DMS53 (cell line): ENCODE measurements at places on chromosomes 2 and 18.

DNA sequence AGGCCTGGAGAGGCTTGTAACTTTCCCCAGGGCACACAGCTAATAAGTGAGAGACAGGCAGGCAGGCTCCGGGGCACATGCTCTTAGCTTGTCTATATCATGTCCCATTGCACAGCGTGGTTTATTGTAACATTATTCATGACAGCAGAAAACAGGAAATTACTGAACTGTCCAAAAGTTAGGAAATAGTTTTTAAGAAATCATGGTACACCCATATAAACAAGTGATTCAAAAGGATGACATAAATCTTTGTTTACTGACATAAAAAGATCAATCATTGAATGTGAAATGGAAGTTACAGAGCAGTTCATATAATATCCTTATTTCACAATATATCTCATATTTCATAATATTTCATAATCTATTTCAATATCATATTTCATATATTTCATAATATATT is 34.3 kb upstream of the TXNDC2 start:
- DNase-seq, result no peak

- DNase-seq, result no peak
These were observed 43.8 kb upstream of the LTBP1 start for GRCh38 chr2:32902986-32903385.

- DNase-seq, result no peak
These were observed 150.5 kb downstream of the SEPTIN10 start for GRCh38 chr2:109463236-109463635.

GRCh38 chr2:143730953-143731260 is 601.7 kb downstream of the ARHGAP15 start:
- no peak for DNase-seq

GRCh38 chr2:148829618-148830017 is 45.4 kb upstream of the KIF5C start:
- peak; percentile 3 for DNase-seq

- DNase-seq, result peak; percentile 23
These were observed 44.3 kb downstream of the TMEM17 start for GRCh38 chr2:62461707-62462106.

DNA sequence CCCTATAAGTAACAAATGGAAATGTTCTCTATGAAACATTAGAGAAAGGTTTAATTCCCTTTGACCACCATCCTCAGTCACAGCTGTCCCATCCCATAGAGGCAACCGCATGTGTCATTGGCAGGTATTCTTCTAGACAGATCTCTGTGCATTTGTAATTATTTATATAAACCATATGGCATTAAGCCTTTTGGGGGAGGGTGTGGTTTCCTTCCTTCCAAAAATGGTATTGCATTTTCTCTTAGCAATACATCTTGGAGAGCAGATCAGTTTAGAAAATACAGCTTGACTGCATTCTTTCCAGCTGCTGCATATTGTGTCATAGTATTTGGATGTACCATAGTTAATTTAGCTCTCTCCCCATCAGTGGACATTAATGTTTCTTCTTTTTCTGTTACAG is 57.7 kb downstream of the LCLAT1 start:
- no peak for DNase-seq

DNA sequence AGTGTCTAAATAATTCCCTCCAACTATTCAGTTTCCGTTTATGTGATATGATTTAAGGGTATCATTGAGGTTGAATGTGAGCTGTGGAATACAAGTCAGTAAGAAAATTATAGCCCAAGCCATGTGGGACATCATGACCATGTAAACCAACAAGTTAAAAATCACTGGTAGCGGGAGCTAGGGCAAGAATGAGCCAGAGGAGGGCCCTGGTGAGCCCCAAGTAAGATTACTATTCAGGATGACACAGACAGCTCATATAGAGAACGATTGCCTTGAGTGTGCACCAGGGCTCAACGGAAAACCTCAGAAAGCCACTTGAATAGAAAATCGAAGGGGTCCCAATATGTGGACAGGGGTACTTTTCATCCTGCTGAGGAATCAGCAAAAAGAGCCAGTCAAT is 87.8 kb upstream of the RBMS1 start:
- peak; percentile 21 for DNase-seq

DNA sequence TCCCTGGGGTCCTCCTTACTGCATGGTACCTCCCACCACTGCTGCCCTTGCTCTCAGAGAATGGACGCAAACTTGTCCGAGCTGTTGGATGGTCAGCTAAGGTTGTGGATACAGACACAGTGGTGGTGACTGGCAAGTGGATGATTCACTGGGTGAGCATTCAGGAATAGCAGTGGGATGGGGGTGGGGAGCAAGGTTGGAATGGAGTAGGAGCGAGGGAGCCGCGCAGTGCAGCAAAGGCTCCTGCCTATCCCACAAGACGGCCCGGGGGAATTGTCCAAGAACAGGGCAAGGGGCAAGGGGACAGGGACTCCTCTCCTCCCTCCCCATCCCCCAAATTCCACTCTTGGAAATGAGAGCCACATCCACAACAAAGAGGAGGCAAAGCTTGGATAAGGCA is 102.2 kb downstream of the PIEZO2 start:
- DNase-seq, result no peak

DNA sequence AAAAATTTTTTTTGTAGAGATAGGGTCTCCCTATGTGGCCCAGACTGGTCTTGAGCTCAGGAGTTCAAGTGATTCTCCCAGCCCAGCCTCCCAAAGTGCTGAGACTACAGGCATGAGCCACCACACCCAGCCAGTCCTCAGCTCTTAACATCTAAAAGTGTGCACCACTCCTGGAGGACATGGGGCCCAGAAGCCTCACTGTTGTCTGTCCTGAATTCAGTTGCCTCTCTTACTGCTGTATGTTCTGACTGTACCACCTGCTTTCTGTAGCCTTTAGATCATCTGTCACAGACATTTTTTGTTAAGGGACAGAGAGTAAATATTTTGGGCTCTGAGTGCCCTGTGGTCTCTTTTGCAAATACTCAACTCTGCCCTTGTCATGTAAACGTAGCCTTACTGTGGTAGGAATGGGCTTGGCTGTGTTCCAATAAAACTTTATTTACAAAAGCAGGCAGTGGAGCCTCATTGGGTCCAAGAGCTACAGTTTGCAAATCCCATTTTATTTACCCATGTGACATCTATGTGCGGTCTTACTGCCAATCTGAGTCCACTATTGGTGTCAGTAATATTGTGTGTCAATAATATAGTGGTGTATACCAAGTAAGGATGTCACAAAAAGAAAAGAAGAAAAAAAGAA is 38.1 kb downstream of the TMEM37 start:
- DNase-seq, result peak; percentile 87

DNA sequence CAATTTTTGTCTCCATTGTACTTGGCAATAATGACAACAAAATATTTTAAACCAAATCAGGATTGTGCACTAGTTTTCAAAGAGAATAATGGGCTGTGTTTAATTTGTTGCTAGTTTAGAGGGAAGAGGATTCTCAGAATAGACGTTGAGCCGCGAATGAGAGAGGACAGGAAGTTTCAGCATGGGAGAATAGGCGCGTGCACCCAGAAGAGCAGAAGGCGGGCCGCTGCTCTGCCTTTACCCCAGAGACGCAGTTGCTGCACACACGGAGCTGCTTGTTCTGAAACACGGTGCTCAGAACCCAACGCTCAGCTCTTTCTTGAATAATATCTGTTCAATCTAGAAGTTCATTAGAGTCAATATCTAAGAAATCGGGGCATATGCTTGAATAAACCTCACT is 223.4 kb downstream of the MYT1L start:
- no peak for DNase-seq

- peak; percentile 60 for DNase-seq
These were observed 10.4 kb downstream of the NR4A2 start for GRCh38 chr2:156322051-156322685.

DNA sequence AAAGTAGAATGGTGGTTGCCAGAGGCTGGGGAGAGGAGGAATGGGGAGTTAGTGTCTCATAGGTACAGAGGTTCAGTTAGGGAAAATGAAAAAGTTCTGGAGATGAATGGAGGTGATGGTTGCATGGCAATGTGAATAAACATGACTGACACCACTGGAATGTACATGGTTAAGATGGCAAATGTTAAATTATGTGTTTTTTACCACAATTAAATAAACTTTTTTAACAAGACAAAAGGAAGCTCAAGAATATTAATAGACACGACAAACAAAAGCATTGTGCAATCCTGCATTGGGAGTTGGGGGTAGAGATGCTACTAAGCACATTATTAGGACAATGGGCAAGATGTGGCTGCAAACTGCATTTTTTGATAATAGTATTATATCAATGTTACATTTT is 147.7 kb downstream of the TWIST2 start:
- DNase-seq, result no peak

DNA sequence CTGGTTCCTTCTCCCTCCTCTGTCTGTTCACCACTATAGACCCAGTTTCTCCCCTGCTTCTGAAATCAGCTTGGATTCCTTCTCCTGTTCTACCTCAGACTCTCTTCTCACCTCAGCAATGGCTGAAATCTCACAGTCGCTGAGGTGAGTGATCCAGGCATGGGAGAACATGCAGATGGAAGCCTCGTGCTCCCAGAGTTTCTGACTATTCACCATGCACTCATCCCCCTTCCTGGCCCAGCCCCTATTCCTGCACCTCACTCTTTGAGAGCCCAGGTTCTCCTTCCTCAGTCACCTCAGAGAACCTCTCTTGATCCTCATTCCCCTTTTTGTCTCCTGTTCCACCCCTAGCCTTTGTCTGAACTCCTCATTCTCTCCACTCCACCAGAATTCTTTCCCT is 78.5 kb downstream of the SPTBN1 start:
- no peak for DNase-seq

DNA sequence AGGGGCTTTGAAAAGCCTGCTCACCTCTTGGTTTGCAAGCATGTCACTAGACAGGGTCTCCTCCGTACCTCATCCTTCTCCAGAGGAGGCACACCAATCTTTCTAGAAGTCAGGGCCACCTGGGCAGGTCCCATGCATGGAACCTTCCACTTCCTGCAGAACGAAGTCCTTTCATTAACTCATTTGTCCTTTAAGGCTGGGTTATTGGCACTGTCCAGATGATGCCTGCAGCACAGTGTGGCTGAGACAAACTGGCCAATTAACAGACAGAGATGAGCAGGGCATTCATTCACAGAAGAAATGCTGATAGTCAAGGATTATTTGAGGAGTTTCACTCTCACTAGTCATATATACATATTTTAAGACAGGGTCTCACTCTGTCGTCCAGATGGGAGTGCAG is 245.3 kb downstream of the TFCP2L1 start:
- peak; percentile 60 for DNase-seq

- no peak for DNase-seq
These were observed 17.5 kb downstream of the NOSTRIN start for GRCh38 chr2:168819829-168820489.

GRCh38 chr2:231929961-231930592 is 3.9 kb upstream of the NPPC start:
- DNase-seq, result peak; percentile 14

- DNase-seq, result no peak
These were observed 3.8 kb upstream of the EPC2 start for GRCh38 chr2:148640767-148641166.

GRCh38 chr2:10900216-10901109 is 11.3 kb upstream of the KCNF1 start:
- peak; percentile 56 for DNase-seq

DNA sequence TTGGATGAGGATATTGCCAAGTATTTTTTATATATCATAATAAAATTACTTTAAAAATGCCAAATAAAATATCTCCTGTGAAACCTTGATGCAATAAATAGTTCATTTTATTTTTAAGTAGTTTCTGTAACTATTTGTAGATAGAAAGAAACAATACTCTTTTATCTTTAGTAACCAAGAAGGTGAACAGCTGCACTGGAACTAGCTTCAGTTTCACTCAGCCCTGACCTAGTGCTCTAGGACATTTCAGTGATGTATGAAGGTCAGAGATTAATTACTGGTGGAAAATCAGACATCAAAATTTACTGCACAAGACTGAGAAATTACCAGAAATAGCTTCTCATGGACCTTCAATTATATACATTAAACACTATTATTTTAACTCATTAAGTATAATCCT is 1305.0 kb downstream of the CNTNAP5 start:
- DNase-seq, result no peak

DNA sequence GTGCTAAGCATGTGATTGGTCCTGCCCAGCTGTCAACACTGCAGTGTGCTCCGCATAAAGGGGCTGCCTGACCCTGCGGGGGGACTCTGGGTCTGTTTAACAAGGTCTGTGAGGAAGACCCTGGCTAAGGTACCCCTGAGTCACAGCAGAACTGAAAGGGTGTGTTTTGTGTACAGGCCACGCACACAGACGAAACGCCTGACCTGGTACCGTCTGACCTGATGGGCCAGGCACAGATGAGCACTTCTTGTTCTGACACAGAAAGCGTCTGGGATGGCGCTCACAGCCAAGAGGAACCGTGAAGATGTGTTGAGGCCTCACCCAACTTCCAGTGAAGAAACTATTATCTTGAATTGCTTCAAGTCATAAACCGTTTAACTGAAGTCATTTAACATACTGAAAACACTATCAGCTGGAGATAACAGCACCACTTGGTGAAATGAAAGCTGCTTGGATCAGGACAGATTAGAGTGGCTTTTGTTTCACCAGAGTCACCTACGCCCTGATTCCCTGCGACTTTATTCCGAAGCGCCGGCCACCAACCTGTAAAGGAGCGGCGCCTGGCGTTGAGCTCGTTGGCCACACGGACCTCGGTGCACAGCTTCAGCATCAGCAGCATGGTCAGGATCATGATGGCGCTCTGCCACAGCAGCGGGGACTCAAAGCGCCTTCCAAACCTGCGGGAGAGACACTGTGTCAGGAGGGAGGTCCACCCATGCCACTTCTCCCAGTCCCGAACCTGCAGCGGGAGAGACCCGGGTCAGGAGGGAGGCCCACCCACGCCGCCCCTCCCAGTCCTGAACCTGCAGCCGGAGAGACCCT is 8.5 kb downstream of the SLC66A2 start:
- no peak for DNase-seq

DNA sequence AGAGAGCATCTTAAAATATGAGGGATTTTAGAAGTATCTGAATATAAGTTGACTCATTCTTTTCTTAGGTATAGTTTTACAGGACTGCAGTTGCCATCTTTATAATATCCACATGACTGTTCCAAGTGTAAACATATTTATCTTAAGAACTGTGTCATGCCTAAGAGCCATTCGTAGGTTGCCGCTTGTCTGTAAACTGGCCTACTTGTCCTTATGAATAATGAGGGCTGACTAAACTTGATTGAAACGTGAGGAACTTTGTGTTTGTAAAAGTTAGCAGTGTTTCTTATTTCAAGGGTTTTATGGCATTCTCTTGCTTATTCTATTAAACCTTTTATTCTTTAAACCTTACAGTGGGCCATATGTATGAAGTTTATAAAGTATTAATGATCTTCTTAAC is 99.6 kb downstream of the MAP3K20 start:
- DNase-seq, result no peak
